Activated T-cell treated with anti-CD3 and anti-CD28 coated beads, Interleukin-2, amount 50 U/mL, for 48 hours (primary cell): ENCODE measurements at places on chromosomes 4 and X.
A peak's percentile ranks its signal among the peaks of the same experiment; 100 is the strongest.

DNA sequence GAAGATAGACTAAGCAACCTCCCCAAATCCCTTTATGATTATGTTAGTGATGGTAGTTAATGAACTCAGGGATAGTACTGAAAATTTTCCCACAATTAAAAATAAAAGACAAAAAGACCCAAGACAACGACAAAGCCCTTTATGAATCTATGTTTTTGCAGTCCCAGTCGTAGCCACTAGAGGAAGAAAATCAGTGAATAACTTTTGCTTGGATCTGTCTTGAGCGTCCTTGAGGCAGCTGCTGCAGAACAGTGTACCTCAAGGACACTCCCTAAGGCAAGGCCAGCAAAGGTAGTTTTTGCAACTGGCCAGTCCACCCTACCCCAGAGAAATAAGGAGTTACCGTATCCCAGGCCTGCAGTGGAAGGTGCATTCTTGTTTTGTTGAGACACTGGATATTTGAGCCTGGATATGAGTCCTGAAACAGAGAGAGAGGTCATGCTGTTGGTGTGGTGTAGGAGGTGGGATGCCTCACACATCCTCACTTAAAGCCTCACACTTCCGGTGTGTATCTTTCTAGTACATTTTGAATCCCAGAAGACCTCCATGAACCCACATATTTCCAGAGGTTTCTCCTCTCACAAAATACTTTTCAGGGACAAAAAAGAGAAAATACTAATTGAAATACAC lies 8.7 kb upstream of the TIMM8A start:
- no peak for DNase-seq

DNA sequence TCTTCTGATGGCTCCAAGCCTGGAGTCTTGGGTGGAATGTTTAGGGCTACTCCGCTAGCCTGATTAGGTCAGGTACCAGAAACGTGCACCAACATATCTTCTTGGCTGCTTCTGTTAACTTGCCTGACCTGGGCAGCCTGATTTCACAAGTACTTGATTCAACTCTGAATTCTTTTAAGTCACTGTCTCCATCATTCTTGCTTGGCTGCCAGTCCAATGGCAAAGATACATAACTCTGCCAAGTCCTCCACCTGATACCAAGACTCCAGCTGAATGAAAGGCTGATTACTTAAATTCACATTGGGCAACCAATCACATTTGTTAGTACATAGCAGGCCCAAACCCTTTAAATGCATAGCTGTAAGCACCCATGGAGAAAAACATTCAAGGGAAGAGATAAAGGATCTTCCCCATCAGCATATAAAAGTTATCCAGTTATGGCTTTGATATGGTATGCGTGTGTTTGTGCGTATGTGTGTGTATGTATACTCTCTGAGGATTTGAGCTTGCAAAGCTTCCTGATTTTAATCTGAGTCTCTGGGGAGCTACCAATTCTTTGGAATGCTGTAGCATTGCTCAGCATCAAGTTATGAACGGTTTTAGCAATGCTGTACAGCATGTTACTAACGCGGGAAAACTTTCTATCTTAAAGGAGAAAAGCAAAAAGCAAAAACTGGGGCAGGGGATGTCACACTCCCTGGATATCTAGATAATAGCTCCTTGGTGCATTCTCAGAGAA lies 917.2 kb downstream of the DMD start:
- no peak for DNase-seq

- DNase-seq, result no peak
Measured at GRCh38 chr4:147104768-147105167, 159.1 kb upstream of the TTC29 start.

GRCh38 chrX:1518512-1518911 lies 18.5 kb downstream of the P2RY8 start:
- DNase-seq, result peak; percentile 10

GRCh38 chr4:77669946-77670590 lies 64.4 kb downstream of the CXCL13 start:
- DNase-seq, result no peak
